Lower leg skin (tissue), 4 donors: ENCODE measurements at places on chromosomes 5 and 9. TPM values are rescaled to one million over a fixed set of nuclear protein-coding genes. Genes with fewer than 3 reads are reported as not detected.
A peak's percentile ranks its signal among the peaks of the same experiment; 100 is the strongest.

DNA sequence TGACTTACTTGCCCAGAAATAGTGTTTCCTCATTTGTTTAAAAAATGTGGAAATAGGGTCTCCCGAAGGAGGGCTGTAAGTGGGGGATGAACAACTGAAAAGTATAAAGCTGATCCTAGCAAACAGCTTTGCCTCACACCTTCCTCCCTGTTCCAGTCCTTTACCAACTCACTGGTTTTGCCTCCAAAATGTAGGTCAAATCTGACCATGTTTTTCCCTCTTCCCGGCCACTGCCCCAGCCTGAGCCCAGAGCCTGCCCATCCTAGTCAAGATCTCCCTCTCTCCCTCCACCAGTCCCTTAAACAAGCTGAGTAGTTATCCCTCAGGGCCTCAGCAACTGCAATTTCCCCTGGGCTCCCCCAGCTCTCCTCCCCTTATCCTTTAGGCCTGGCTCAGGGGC, 82.4 kb upstream of the FBXW11 start:
- DNase-seq, result no peak

DNA sequence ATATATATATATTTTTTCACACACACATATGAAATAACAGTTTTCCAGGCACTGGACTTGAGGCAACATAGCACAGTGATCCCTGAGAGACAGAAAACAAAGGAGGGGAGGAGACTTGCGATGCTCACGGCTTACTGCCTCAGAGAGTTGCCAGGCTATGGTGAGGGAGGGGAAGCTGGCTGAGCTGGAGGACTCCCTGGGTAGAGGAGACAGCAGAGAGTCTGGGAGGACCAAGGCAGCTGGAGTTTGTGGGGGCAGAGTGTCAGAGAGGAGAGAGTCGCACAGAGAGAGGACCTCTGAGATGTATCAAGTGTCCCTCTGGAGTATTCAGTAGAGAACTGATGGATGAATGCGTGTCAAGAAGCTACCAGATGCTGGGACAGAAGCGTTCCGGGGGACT, 23.1 kb upstream of the QSOX2 start:
- no peak for DNase-seq

DNA sequence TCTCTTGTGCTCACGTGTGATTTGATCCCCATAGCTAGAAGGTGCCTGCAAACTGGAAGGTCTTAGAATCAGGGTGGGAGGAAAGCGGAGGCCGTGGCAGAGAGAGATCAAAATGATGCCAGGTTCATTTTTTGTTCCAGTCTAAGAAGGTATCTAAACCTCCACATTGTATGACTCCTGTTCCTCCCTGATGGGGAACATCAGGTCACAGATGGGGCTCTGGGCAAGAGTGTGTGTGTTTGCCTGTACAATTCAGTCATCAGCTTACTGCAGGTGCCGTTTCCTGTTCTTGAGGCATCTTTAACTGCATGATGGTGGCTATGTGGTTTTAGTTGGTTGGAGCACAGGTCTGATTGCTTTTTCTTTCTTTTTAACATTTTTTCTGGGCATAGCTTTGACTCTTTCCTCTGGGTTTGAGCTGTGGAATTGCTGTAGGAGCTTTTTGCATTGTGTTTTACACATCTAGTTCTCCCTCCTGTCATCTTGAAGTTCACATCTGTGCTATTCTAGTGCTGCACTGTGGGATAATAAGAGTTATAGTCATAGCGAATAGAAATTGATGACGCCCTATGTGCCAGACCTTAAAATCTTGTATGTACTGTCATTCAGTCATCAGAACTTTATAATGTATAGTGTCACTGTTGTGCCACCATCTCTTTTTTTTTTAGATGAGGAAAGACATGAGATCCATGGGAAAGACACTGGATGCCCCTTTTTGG, 30.8 kb downstream of the ARHGAP26 start:
- no peak for DNase-seq

DNA sequence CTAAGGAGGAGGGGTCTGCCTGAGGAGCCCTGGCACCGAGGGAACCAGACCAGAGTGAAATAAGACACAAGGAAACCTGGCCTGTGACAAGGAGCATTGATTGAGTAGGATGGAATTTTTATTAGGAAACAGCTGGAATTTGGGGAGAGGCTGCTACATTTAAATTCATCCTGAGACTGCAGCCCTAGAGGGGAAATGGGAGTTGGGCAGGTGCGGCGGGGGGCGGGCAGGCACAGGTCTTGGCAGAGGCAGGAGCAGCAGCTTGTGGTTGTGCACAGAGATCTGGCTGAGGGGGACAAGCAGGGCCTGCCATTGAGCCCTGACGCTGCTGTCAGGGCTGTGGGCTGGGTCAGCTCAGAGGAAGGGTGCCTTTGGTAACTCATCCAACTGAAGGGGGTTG, 71.6 kb downstream of the PCDH1 start:
- no peak for DNase-seq

GRCh38 chr9:107737987-107738743, 248.6 kb upstream of the KLF4 start:
- DNase-seq, result peak; percentile 65

DNA sequence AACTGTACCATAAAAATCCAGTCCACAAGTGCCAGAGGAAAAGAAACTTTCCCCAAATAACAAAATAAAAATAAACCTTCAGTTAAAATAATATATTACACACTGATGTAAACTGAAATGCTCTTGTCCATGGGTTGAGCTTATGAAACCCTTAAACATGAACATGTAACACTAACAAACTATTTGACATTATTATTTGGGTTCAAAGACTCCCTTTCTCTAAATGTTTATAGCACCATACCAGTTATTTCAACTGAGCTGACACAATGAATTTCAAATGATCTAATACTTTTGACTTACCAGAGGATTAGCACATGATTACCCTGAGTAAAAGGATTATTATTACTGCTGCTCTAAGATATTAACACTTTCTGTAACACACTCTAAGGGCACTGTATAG, 251.1 kb downstream of the BNC2 start:
- DNase-seq, result no peak

CEMIP2 gene
- total RNA-seq, result 48.6 TPM
